ENCODE measurements at places on chromosomes 11 and 22.

GRCh38 chr22:44455963-44456358 lies 42.1 kb downstream of the RTL6 start:
- DNase-seq, result no peak

DNA sequence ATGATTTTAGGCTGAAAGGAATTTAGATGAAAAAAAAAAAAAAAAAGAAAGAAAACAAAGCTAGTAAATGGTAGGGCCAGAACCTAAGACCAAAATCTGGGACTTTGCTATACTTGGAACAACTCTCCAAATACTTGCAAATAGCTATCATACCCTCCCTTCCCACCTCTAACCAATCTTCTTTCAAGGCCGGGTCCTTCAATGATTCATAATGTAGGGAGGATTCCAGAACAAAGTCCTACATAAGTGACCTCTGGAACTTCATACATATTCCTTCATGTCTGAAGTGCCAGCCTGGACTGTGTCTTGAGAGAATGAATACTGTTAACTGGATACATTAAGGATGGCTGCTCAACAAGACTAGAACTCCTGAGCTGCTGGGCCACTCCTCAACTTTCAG lies 9.9 kb downstream of the STK33 start:
- DNase-seq, result no peak

GRCh38 chr11:122922893-122923292 lies 40.3 kb downstream of the JHY start:
- no peak for DNase-seq

- no peak for DNase-seq
These were observed 112.0 kb downstream of the PKNOX2 start for GRCh38 chr11:125276619-125276976.

- no peak for DNase-seq
These were observed 119.7 kb upstream of the BID start for GRCh38 chr22:17893900-17894535.

- DNase-seq, result no peak
These were observed 2.3 kb upstream of the AIFM3 start for GRCh38 chr22:20964799-20965103.

DNA sequence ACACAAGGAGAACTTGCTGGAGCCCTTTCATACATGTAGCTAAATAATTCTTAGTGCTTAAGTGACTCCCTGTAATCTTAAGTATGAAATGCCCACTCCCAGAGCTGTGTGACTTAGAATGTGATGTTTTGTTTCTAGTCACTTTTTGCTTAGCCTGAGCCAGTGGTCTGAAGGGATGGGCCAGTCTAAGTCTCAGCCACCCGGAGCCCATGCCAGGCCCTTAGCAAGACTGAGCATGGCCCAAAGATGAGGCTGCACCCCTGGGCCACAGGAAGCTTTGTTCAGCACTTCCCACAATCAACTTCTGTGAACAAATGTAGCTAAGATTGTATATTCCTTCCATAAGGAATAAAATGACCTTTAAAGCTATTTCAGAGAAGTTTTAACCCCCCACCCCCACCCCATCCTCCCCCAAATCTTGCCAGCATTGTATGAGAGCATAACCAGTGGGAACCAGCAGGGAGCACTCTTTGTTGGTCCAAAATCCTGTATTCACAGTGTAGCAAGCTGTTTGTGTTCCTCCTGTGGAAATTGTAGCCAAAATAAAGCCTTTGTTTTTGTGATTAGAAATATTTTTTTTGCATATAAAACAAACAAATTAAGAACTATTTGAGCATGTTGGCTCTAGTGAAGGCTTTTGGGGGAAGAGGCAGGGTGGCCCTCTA lies 73.8 kb upstream of the GAL start:
- peak; percentile 34 for DNase-seq

- DNase-seq, result peak; percentile 39
These were observed 275.0 kb upstream of the SESN3 start for GRCh38 chr11:95505927-95506426.

GRCh38 chr11:129743112-129743815 lies 72.4 kb upstream of the TMEM45B start:
- DNase-seq, result no peak

DNA sequence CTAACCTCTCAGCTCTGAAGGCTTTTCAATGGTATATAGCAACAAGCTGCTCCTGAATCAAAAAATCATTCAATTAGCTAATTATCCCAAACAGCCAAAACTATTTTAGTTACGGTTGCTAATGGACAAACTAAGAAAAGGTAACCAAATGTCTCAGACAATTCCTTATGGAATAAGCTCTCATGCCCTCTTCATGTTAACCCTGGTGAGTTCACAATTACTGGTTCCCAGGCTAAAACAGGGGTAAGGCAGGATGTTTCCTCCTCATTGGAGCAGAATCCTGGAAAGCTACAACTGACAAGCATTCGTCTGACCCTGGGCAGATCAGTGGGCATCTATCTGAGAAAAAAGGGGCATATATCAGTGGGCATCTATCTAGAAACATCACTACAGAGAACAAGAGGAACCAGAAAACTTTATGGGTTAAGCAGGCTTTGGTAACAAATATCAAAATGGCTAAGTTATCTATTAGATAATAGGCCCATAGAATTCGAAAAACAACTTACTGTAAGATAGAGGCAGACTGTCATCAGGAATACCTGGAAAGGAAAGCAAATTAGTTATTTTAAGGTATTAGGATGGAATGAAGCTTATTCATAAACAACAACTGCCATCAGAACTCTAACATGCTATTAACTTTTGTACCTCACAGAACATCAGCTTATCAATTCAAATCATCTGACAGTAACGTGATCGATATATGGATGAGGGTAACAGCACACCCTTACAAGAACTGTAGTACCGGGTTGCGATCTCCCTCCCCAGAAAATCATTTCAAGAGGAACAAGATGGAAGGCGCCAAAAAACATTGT lies 14.8 kb upstream of the WDR74 start:
- no peak for DNase-seq

DNA sequence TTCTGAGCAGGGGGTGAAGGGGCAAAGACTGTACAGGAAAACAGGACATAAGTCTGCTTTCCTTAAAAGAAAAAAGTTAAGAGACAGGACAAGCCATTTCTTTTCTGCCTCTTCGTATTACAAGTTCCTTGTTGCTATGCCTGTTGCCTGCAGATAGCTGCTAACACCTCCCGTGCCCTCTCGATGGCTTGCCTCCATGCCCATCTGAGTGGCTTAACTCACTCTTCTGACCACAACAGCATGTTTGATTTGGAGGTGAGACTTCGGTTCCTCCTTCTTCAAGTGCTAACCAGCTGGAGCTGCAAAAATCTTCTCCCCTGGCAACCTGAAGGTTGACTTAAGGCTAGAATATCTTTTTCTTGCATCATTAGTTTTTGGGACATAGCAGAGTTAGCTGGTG lies 103.1 kb downstream of the PRR5L start:
- no peak for DNase-seq

DNA sequence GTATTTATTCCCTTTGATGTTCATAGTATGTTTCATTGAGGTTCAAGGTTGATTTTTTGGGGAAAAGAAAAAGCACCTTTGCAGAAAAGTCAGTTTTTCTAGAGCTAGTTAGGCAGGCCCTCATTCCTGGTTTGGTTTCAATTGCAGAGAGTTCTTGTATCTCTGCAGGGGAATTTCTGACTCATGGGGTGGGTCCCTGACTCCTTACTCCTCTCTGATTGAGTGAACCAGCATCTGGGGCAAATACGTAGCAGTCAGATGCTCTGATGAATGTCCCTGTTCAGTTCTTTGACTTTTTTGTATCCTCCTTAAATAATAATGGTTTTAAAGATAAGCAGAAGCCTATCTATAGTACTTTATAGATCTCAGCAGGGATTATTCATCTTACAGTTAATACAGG lies 7.7 kb upstream of the NCR3LG1 start:
- DNase-seq, result no peak

GRCh38 chr11:6799402-6799801 lies at the start of gene OR6A2:
Gene OR6A2, minus strand, starts transcription at chr11:6799689. Its CDS starts 3,981 bp downstream, at chr11:6795708.
- no peak for DNase-seq

DNA sequence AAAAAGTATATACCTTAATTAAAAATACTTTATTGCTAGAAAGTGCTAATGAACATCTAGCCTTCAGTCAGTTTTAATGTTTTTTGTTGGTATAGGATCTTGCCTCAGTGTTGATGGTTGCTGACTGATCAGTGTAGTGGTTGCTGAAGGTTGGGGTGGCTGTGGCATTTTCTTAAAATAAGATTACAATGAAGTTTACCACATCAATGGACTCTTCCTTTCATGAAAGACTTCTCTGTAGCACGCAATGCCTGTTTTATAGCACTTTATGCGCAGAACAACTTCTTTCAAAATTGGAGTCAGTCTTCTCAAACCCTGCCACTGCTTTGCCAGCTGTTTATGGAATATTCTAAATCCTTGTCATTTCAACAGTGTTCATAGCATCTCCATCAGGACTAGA lies 50.6 kb downstream of the LDLRAD3 start:
- no peak for DNase-seq

- no peak for DNase-seq
These were observed 5.4 kb upstream of the CSDC2 start for GRCh38 chr22:41555325-41555982.

GRCh38 chr11:61797263-61797944 lies 4.7 kb downstream of the FEN1 start:
- DNase-seq, result peak; percentile 87

DNA sequence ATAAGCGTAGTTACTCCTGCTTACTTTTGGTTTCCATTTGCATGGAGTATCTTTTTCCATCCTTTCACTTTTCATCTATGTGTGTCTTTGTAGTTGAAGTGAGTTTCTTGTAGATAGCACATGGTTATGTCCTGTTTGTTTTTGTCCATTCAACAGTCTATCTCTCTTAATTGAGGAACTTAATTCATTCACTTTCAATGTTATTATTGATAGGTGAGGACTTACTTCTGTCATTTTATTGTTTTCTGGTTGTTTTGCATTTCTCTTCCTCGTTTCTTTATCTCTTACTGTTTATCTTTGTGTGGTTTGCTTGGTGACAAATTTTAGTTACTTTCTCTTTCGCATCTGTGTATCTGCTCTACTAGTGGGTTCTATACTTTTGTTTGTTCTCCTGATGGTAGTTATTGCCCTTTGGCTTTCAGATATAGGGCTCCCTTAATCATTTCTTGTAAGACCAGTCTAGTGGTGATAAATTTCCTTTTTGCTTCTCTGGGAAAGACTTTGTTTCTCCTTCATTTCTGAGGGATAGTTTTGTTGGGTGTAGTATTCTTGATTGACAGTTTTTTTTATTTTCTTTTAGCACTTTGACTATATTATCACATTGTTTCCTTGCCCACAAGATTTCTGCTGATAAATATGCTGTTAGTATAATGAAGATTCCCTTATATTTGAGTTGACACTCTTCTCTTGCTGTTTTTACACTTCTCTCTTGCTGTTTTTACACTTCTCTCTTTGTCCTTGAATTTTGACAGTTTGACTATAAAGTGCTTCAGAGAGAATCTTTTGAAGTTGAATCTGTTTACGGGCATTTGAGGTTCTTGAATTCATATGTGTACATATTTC lies 9.0 kb upstream of the RAG1 start:
- DNase-seq, result no peak

- no peak for DNase-seq
These were observed 217.0 kb downstream of the NAV2 start for GRCh38 chr11:19929655-19930054.

DNA sequence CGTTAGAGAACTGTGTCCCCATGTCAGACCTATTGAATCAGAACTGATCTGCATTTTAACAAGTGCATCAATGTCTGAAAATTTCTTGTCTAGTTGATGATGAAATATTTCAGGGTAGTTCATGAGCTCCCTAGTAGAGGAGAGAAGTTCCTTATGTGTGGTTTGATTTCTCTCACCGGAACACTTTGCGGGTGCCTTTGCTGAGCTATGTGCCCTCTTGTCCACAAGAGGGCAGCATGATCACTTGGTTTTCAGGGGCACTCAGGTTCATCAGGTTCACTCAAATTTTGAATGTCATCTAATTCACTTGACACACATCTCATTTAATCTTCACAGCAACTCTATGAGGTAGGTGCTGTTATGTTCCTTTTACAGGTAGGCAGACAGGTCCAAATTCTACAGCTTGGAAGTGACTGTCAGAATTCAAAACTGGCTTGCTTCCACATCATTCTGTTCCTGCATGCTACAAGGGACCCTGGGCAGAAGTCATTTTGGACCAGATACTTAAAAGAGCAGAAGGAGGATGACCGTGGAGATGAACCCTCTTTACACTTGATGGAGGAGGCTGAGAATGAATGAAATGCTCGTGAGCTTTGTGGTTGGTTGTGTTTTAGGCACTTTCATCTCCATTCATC lies 55.6 kb downstream of the P4HA3 start:
- peak; percentile 80 for DNase-seq

DNA sequence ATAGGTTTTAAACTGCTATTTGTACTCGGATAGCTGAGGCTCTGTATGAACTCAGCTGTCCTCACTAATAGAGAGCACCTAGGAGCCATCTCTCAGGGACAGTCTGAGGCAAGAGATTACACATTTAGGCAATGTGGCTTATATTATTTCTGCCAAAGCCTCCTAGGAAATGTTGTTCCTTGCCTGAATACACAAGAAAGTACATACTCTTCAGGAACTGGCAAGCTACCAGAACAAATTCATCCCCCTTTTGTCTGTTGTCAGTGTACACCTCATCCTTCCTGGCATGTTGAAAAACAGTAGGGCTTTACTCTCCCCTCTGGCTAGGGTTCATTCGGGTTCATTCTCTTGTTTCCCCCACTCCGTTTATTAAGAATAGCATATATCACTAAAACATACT lies 615.9 kb upstream of the FAT3 start:
- DNase-seq, result no peak

DNA sequence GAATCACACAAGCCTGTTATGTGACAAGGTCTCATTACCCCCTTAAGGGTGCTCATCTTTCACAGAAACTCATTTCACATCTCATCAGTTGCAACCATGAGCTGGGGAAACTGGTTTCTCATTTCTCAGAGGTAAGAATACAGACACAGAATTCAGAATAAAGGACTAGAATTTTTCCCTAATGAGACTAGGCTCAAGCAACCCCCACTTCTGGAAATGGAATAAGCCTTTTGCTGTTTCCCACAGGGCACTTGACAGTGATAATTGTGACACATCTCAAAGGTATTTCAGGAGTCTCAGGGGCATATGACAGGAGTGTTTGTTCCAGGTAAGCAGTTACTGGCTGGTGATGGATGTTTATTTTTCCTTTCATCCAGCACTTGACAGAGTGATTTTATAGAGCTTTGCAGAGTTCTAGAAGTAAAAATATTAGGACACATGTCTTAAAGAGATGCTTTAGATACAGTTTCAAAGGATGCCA lies 112.9 kb upstream of the DDI1 start:
- DNase-seq, result no peak

DNA sequence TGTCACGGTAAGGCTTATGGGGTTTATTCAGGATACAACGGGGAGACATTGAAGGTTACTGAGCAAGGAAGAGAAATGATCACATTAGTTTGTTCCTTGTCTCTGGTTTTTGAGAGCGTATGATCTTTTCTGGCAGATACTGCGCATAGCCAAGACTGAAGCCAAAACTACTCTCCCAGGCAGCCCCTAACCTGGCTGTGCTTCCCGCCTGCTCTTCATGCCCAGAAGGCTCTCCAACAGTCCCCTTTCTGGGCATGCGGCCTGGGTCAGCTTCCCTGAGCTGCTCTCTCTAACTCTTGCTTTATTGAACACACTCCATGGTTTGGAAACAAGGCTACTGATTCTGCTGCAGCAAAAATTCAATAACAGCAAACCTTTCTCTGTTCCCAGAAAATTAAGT lies 306.6 kb downstream of the BUD13 start:
- DNase-seq, result no peak

Measured in NB4 (cell line).